Foreskin keratinocyte (primary cell): ENCODE measurements at places on chromosomes 3 and 15.

- DNase-seq, result no peak
Observed at GRCh38 chr3:161082063-161082462, 23.1 kb downstream of the B3GALNT1 start.

GRCh38 chr3:138381413-138381901 is 33.1 kb downstream of the MRAS start:
- no peak for DNase-seq

- DNase-seq, result no peak
Observed at GRCh38 chr3:145696011-145696410, 465.0 kb downstream of the PLOD2 start.

GRCh38 chr3:147977001-147977400 is 567.8 kb downstream of the ZIC1 start:
- DNase-seq, result no peak

GRCh38 chr15:40050788-40051470 is 11.9 kb upstream of the SRP14 start:
- DNase-seq, result no peak

GRCh38 chr15:66994927-66995656 is 70.3 kb upstream of the SMAD3 start:
- no peak for DNase-seq

DNA sequence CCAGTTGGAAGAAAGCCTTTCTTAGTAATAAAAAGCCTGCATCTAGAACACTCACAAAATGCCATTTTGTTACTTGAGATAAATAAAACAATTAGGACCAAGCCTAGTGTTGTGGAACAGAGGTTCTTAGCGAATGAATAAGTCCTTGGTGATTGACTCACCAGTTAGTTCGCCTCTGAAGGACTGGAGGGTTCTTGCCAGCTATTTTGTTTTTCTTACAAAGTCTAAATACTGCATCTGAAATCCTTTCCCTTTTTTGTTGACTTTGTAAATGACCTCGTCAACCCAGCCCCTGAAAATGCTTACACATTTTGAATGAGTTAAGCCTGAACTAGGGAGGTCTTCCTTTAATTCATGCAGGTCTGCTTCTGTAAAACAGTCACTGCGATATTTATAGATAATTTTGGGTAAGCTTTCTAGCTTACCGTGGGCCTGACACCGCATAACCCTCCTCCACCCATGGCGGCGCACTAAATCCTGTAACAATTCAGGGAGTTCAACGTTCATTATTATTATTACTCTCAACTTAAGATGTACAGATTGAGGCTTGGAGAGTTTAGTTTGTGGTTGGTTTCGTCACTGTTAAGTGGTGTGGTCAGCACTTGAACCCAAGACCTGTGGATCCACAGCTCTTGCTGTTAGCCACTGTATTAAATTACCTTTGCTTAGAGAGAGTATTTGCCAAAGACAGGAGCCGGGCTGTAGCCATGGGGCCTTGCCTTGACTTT is 45.0 kb upstream of the SACM1L start:
- no peak for DNase-seq
